ENCODE measurements at places on chromosomes 2 and 18.
A peak's percentile ranks its signal among the peaks of the same experiment; 100 is the strongest.

DNA sequence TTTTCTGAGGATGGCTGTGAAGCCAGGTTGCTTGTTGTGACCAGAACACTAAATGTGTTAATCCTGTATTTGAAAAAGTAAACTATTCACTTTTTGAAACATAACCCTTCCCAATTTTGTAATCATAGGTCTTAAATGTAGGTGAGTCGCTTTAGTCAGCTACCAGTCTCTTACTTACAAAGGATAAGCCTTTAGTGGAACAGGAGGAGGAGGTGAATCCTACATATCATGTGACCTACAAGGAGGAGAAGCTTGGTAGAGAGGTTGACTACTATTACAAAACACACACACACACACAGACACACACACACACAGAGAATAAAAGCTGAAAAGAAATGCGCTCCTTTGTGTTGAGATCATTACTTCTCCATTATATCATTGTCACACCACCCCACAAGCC is 59.9 kb upstream of the SPAG16 start:
- DNase-seq = no peak

DNA sequence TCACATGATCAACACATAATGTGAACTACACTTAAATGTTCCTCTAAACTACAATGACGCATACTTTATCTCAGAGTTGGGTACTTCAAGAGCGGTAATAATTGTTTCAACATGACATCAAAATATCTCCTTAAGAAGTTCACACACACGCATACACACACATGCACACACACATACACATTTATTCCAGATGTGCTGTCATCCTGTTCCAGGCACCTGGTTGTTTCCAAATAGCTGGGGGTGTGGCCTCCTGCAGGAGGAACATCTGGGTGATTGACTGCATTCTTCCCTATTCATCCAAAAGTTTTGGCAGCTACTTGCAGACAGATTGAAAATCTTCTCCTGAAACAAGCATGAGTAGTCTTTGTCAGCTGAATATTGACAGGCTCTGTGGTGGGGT is 37.9 kb upstream of the PIK3C3 start:
- DNase-seq = no peak

DNA sequence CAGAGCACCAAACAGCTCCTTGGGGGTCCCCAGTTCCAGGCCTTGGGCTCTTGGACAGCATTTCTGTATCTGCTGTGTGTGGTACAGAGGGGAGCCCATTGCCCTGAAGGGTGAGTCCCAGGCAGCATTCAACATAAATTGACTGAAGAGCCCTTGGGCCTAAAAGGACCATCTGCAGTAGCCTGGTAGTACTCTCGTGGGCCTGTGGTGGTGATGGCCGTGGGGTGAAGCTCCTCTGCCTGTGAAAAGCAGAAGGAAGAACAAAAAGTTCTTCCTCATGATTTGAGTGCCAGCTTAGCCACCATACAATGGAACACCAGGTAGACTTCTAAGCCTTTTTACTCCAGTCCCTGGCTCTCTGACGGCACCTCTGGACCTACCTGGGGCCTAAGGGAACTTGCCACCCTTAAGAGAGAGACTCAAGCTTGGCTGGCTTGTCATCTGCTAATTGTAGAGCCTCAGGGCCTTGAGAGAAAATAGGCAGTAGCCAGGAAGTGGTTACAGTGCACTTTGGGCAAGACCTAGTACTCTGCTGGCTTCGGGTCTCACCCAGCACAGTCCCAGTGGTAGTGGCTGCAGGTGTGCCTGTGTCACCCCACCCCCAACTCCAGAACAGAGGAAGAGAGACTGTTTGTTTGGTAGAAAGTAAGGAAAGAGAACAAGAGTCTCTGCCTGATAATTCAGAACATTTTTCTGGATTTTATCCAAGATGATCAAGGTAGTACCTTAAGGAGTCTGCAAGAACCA is 84.6 kb upstream of the CERS6 start:
- no peak for DNase-seq

DNA sequence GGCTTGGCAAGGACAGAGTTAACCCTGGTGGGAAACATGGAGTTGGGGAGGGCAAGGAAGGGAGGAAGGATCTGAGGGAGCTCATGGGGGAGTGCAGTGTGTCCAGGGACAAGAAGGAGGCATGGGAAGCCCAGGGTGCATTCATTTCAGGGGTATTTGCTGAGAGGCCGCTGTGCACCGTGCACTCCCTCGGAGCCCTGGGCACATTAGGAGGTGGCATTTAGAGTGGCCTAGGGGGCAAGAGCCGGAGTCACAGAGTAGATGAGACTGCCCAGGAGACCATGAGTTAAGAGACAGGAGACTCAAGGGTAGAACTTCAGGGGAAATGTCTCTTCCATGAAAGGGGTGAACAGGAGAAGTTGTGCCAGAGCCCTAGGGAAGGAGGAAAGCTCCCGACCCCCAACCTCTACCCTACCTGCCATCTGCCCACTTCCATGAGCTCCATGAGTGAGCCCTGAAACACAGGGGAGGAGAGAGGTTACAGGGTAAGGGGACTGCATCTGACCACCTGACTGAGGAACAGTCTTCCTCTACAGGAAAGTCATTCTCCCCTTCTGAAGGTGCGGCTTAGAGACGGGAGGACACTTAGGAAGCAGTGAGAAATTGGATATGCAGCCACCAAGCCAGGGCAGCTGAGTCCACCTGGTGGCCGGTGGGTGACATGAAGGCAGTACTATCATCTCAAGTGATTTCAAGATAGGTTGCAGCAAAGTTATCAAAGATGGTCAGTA is 58.5 kb upstream of the COPS8 start:
- peak; percentile 59 for DNase-seq

GRCh38 chr2:10389573-10389972 is 58.6 kb downstream of the ODC1 start:
- DNase-seq = no peak

- no peak for DNase-seq
Measured at GRCh38 chr2:232485757-232486557, 1.7 kb downstream of the ECEL1 start.

DNA sequence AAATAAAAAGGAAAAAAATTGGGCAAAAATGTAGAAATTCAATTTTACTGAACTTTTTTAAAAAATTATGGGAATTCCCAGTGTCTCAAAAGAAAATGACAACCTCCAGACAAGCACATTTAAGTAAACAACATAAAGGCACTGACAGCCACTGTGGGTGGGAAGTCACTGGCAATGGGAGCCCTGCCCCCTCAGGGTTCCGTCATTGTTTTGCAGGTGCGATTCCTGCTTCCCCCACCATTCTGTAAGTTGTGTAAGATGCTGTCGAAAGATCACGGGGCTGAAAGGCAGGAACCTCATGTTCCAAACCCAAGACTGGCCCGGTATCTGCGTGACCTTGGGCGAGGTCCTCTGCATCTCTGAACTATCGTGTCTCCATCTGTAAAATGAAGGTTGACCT is 15.8 kb upstream of the ASPRV1 start:
- no peak for DNase-seq

Measured in AG09319 (cell line).